ENCODE measurements at places on chromosomes 2 and 18.

- no peak for DNase-seq
Observed at GRCh38 chr2:16094811-16095210, 154.5 kb downstream of the MYCN start.

DNA sequence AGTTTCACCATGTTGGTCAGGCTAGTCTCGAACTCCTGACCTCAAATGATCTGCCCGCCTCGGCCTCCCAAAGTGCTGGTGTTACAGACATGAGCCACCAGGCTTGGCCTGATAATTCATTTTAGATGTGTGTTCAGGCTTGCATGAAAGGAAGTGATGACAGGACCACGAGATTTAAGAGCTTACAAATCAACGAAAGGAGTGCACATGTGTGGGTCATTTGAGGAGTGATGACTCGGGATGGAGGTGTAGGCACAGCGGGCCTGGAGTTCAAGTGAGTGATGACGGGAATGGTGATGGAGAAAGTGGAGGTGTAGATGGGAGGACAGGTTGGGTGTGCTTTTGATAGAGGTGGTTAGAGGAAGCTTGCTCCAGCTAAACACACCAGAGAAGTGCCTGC is 742.4 kb downstream of the GALR1 start:
- no peak for DNase-seq

- DNase-seq, result no peak
Observed at GRCh38 chr2:132609101-132609890, 60.7 kb downstream of the LYPD1 start.

DNA sequence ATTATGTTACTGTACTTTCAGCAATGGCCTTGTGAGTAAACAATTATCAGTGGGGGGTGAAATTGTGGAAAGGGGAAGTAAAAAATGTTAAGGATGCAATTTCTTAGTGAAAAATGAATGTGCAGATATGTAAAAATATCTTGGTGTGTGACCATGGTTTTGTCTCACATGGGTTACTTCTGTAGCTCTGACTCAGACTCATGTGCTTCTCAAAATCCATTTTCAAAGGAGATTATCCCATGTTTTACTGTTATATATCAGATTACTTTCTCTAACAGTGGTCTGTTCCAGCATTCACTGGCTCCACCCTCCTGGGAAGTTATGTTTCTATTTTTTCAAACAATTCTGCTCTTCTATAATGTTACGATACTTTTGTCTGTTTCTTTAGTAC is 298.2 kb upstream of the COL3A1 start:
- no peak for DNase-seq

DNA sequence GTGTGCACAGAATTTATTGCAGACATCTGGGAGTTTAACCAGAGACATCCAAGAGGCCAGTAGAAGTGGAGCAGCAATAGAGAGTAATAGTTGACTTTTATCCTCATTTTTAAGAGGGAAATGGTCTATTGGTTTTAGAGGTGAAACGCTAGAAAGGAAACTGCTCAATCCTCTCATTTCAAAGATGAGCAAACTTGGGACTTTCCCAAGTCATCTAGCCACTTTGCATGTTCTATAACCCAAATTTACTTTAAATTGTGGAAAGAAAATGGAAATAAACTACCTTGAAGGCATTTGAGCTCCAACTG is 601.7 kb downstream of the ARHGAP15 start:
- DNase-seq, result no peak

GRCh38 chr2:118983133-118983532 is 41.1 kb downstream of the MARCO start:
- no peak for DNase-seq

DNA sequence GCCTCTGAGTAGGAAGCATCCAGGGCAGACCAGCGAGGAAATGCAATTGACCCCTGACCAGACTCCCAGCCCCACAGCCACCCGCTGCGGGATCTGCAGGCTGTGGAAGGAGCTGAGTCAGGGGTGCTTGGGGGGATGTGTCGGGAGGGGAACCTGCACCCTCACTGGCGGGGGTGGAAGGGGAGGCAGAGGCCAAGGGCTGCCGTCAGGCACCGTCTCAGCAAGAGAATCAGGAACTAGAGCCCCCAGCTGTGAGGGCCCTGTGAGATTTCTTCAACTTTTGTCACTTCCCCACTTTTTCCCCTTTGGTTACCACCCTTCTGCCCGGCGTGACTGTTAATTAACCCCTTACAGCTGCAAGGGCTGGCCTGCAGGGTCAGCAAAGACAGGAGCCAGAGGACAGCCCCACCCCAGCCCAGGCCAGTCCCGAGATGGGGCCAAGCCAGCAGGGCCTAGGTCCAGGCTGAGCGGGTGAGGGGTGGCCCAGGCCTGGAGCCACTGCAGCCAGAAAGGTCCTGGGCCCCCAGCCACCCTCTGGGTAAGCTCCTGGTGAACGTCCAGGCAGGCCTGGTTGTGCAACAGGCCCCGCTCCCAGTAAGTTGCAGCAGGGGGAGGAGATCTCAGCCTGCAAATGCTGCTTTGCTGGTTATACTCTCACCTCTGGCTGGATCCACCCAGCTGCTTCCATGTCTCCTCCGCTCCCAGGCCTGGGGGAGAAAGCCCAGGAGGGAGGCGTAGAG is 147.0 kb upstream of the ID2 start:
- DNase-seq, result peak; percentile 63

Data from CD4-positive, alpha-beta T cell treated with Interleukin-1 beta for 1 hour (primary cell).